ENCODE measurements at places on chromosomes 1 and 21. TPM values are rescaled to one million over a fixed set of nuclear protein-coding genes. Genes with fewer than 3 reads are reported as not detected.

USH2A gene
- not detected for total RNA-seq

ODR4 gene
- 19.3 TPM for total RNA-seq

RCC1 gene
- total RNA-seq = 21.9 TPM

C8A gene
- total RNA-seq = not detected

SLC25A34 gene
- 3.5 TPM for total RNA-seq

PLA2G5 gene
- total RNA-seq = 0.77 TPM
